ENCODE measurements at places on chromosomes 2 and 18.

- no peak for DNase-seq
These were observed 49.0 kb upstream of the UBE2F start for GRCh38 chr2:237917696-237918374.

DNA sequence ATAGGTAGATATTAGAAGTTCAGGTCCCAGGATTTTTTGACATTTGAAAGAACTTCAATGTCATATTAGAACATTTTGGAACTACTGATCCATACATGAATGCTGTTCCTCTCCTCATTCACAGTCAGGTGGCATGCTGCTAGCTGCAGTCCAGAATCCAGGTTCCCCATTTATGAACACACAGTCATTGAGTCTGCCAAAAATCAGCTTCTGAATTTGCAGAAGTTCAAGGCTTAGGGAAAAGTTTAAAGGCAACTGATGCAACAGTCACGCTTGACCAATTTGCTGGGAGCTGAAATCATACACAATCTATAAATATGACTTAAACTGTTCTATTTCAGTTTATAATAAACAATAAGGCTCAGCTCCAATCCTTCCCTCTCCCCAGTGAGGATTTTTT lies 17.3 kb upstream of the TTR start:
- no peak for DNase-seq

DNA sequence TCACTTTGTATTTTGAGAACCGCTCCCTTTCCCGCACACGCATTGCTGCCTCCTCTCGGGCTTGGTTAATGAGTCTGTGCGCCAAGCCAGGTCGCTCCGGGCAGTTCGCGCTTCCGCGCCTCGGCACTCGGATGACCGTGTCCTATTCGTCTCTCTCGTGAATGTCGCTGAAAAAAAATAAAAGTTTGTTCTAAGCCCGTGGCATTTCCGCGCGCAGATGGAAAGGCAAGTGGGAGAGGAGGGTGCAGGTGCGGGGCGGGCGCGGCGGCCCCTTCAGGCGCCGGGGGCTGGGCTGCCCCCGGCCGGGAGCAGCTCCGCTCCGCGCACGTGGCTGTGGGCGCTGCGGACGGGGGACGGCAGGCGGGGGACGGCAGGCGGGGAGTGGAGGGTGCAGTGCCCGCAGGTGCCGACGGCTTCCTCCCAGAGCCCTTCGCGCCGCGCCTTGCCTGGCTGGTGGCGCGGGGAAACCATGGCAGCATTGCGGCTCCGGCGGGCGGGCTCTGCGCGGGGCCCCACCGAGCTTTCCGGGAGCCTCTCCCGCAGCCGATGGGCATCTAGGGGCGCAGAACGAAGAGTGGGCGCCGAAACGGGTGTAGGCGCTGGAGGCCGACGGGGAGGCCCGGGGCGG lies 159.6 kb upstream of the SIX2 start:
- no peak for DNase-seq

DNA sequence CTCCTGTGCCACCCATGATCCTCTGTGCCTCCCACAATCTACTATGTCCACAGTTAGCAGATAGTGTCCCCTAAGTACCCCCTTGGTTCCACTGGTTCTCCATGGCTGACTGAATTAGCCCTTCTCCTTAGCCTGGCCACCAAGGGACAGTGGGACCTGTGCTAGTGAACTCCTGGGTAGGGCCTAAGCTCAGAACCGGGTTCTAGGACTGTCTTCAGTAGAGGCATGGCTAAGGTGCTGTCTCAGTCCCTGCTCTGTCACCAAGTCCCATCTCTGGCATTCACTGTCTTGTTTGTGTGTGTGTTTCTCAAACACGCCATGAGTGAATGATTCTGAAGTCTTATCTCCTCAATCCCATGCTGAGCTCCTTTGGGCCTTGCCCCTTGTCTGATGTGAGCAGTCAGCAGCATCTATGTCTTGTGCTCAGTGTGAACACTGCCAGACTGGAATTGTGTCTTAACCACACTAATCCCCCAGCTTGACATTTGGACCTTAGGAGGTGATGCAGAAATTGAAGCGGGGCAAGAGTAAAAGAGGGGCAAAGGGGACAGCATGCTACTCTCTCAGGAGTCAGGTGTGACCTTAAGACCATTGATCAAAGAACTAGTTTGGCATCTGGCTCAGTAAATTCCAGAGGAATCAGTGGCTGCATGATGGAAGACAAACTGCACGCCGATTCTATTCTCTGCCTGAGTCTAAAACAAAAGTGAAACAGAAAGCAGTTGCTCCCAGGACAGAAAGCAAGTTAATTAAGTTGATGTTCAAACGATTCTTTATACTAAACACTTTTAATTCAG lies 190.5 kb downstream of the ALPK2 start:
- no peak for DNase-seq

DNA sequence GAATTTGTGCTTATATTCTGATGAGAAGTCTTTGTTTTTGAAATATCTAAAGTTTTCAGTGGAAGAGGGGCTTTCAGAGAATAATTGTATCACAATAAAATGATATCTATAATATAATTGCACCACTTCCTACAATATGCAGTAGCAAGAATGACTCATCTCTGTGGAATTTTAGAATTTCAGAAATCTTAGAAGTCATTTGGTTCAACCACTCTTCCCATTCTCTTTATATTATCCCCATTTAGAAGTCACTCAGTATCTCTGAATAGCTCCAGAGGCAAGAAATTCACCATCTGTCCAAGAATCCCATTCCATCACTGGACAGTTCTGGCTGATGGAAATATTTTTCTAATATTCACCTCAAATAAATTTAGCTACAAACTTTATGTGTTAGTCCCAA lies 59.3 kb upstream of the CCDC68 start:
- no peak for DNase-seq

- no peak for DNase-seq
These were observed 122.9 kb downstream of the METTL8 start for GRCh38 chr2:171310889-171311288.

DNA sequence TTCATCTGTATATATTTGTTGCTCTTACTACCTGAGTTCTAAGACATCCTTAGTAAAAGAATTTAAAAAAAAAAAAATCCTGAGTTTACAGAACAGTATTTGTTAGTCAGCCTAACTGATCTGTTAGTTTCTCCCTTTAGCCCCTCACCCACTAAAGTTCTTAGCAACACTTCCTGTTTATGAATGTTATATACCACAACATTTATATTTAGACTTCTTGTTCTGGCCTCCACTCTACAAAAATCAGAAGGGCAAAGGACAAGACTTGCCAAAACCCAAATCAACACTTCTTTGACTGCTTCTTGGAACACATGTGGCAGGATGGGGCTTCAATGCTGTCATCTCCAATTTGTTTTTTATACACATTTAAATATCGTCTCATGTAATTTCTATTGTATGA lies 71.1 kb downstream of the MGAT5 start:
- DNase-seq = no peak

- DNase-seq = no peak
These were observed 22.5 kb downstream of the TMEM178A start for GRCh38 chr2:39688181-39688580.

GRCh38 chr2:217071416-217071815 lies 211.6 kb upstream of the TNP1 start:
- no peak for DNase-seq

- DNase-seq = no peak
These were observed 1727.9 kb upstream of the SLC39A10 start for GRCh38 chr2:193929131-193929530.

DNA sequence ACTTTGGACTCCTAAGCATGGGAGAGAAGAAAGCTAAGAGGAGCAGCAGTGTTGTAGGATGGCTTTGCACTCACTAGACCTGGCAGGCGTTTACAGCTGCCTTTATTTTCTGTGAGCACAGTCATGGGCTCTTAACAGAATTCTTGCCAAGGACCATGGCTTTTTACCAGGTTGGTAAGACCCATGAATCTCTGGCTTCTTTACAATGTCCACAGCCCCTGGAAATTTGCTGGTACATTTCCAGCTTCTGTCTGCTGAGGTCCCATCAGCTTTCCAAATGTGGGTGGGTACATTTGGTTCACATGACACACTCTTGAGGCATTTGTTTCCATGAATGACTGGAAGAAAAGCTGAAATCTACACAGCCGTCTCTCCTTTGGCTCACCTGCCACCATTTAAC lies 162.7 kb downstream of the PPP1R1C start:
- no peak for DNase-seq

DNA sequence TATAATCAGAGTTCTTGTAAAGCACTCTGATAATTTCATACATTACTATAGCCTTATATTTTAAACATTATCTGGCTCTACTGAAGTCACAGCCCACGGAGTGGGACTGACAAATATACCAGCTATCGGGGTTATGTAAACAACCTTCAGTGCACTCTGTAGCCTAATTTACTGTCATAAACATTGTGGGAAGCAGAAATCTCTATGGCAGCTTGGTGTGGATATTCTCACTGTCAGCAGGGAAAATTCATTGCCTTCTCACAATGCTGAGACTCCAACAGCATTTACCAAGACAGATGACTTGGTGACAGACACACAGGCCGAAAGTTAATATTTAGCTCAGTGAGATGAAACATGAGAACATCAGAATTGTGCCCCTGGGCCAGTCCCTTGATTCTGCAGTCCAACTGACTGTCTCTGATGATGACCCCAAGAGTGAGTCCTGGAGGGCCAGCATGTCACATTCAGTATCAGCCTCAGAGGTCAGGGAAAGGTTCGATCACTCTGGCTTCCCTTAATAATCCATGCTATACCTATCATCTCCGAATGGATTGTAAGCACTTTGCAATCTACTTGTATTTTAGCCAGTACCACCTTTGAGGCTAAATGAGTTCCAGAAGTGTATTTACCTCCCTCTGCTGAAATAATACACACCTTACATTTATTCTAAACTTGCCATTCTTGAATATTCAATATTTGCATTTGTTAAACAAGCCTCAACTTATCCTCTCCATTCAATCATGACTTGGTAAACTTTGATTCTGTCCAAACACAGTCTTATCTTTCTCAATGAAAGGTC lies 146.2 kb upstream of the OSR1 start:
- DNase-seq = no peak

- DNase-seq = no peak
These were observed 611 bp downstream of the ZNF512 start for GRCh38 chr2:27583390-27583915.

GRCh38 chr2:43018179-43019024 lies 208.0 kb downstream of the ZFP36L2 start:
- DNase-seq = no peak

GRCh38 chr2:71683070-71683469 lies 229.7 kb downstream of the DYSF start:
- DNase-seq = no peak

GRCh38 chr2:71747559-71747958 lies 294.2 kb downstream of the DYSF start:
- DNase-seq = no peak

GRCh38 chr18:50131591-50131990 lies 63.4 kb downstream of the MYO5B start:
- no peak for DNase-seq

DNA sequence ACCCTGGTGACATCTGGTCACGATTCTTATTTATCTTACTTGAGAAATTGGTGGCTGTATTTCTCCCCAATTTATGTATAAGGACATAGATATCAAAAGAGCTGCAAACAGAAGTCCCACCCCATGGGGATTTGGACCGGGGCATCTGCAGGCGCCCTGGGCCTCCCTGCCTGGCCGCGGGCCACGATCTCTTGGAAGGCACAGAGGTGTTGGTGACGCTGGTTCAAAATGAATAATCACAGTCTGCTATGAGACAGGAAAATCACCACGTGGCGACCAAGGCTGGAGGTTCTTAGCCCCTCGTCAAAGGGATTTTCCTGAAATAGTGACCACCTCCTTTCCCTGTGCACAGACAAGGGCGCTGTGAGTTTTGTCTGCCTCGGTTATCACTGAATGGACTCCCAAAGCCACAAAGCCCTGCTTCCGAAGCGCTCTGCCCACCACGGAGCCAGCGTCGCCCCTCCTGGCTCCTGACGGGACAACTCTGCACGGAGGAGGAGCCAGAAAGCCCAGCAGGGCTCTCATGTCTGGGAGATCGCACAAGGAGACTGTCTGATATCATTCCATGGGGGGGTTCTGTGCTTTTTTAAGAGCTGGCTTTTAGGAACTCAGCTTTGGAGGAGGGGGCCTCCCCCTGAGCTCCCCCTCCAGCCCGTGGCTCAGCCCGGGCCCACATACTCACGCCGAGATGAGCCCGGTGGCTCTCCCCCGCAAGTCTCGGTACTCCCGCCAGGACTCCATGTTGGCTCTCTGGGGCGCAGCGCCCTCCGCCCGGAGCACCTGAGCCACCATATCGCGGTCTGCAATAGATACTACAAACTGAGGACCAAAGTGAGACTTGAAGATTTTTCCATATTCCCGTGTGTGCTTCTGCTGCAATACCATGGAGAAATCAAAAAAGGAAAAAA lies 14.6 kb downstream of the CYP27C1 start:
- no peak for DNase-seq

DNA sequence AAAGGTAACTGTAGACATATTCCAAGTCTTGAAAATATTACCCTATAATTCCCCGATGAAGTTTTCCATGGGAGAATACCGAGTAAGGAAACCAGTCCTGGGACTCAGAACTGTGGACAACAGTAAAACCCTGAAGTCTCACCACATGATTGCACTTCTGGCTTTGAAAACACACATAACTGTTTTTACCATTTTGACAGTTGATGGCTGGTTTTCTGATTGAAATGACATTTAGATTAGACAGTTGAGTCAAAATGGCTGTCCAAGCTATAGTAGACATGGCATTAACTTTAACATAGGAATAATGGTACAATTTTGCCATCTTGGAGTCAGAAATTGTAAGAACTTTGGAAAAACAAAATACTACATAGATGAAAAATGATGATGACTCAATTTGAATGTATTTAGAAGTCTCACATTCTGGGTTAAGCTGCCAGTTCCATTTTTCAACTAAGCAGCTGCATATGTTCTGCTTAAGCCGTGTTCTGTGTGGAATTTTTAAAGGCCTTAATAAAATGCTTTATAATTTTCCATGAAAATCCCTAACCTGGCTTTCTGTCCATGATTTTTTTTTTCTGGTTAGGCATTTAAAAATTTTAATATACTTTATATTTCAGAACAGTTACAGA lies 38.3 kb upstream of the WIPF1 start:
- no peak for DNase-seq

GRCh38 chr18:35186291-35187034 lies 54.4 kb upstream of the ZNF397 start:
- DNase-seq = no peak

- no peak for DNase-seq
These were observed 124.3 kb downstream of the ICOS start for GRCh38 chr2:204060841-204061240.

GRCh38 chr2:200966770-200967169 lies 3.3 kb upstream of the ORC2 start:
- no peak for DNase-seq

DNA sequence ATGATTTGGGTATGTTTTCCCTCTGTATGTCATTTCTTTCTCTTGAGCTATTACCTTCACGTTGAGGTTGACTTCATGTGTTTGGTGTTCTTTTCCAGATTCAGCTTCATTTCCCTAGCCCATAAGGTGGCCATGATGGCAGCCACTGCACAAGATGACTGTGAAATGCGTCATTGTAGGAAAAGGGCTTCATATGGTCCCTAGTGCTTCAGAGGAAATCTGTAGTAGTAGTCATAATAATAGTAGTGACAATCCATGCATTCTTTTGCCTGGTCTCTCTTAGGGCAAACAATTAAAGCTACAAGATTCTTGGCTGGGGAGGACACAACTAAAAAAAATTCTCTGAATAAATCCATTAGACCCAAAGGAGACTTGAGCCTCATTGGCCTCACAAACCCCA lies 28.4 kb downstream of the AOX1 start:
- no peak for DNase-seq

All from H1 (cell line).